ENCODE measurements at places on chromosomes 16 and 17.

DNA sequence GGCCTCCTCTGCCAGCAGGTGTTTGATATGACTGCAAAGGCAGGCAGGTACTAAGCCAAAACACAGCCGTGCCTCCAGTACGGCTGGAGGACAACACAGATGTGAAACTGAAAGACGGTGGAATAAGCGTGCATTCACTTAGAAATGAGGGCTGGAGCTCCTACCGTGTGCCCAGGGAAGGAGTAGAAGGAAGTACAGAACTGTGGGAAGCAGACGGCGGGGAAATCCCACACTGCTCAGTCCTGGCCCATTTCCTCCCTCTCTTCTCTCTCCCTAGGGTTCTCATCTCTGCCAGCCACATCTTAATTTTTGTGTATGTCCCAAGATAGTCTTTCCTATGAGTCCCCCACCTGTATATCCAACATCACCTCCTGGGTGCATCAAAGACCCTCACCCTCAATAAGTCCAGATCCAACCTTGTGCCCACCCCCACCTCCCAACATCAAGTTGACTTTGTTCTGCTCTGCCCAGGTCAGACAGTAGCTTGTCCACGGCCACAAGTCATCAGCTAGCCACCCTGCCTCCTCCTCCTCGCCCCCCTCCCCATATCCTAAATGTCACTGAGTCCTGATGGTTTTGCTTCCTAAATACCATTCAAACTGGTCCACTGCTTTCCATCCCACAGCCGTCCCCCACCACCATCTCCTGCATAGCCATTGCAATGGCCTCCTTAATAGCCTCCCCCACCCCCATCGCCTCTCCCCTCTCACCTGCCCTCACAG is 77.1 kb upstream of the RPL38 start:
- DNase-seq = no peak

DNA sequence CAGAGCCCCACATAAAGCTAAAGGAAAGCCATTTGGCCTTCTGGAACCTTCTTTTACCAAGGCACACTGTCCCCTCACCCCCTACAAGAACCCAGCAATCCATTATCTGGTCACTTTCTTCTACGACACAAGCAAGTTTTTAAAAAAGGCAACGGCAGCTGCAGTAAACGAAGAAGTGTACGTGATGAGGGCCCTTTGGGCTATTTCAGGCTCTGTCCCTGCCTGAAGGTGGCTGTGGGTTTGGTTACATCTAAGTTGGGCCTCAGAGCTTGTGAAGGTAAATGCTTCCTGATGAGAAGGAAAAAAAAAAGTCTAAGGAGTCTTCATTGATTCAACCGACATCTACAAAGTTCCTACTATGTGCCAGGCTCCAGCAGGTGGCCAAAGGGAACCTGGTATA is 35.4 kb downstream of the XYLT1 start:
- DNase-seq = no peak

- DNase-seq = no peak
These were observed 2.0 kb downstream of the POLR2C start for GRCh38 chr16:57464523-57464922.

- no peak for DNase-seq
These were observed 4.7 kb downstream of the LRRC59 start for GRCh38 chr17:50392621-50393020.

GRCh38 chr16:80973991-80974390 is 32.7 kb downstream of the CMC2 start:
- no peak for DNase-seq

DNA sequence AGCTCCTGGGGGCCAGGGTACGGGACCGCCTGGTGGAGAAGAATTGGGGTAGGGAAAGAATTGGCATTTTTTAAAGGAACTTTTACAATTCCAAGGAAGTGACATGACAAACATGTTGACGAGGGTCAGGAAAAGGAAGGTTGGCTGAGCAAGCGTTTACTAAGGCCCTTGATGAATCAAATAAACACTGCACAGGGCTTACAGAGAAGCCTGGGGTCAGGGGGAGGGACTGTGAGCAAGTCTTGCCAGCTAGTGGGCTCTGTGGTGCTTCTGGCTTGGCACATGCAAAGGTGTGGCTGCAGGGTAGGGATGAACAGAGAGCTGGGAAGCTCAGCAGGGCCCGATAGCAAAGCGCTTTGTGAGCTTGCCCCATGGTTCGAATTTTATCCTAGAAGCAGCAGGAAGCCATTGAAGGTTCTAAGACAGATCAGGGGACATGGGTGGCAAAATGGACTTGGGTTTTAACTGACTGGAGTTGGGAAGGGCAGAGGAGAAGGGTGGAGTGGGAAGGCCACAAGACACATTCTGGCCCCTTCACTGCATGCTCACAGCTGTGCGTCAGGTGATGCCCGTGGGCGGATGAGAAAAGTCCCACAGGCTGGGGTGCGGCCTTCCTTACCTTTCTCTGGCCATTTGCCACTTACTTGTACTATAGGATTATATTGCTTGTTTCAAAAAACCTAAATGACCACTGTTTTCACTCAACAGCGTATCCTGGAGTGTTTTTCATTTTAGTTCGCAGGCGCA is 117.8 kb downstream of the SOCS1 start:
- DNase-seq = no peak

- no peak for DNase-seq
These were observed 36.8 kb upstream of the LYRM9 start for GRCh38 chr17:27930000-27930399.

GRCh38 chr17:77482375-77483127 is 341.8 kb downstream of the SEC14L1 start:
- DNase-seq = no peak

GRCh38 chr17:80423536-80424225 is 8.7 kb downstream of the ENDOV start:
- no peak for DNase-seq

DNA sequence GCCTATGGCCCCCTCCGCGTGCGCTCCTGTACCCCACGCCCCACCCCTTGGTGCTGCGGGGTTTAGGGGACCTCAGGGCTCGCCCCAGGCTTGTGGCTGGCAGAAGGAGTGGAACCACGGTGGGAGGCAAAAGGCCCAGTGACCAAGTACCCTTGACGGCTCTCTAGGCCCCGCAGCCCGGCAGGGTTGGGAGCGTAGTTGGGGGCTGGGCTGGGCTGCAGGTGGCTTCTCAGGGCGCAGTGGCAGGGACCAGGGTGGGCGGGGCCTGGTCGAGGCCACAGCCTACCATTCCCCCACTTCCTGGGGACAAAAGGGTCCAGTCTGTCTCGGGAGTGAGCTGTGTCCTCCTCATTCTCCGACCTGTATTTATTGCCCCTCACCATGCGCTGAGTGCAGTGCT is 124.9 kb downstream of the RBFOX3 start:
- DNase-seq = no peak

GRCh38 chr16:19840524-19841110 is 44.0 kb downstream of the GPRC5B start:
- no peak for DNase-seq

DNA sequence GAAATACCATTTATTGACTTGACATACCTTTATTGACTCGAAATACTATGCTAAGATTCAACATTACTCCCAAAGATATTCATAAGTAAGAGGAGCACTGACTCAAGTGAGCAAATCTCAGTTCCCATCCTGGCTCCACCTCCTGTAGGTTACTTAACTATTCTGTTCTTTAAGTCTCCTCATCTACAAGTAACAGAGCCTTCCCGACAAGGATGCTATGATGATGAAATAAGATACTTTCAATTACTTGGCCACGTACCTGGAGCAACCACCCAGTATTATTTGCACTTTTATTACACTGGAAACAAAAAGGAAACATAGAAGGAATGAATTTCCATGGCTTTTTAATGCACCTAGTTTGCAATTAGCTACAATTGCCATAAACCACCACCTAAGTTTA is 16.3 kb downstream of the KANSL1 start:
- DNase-seq = no peak

DNA sequence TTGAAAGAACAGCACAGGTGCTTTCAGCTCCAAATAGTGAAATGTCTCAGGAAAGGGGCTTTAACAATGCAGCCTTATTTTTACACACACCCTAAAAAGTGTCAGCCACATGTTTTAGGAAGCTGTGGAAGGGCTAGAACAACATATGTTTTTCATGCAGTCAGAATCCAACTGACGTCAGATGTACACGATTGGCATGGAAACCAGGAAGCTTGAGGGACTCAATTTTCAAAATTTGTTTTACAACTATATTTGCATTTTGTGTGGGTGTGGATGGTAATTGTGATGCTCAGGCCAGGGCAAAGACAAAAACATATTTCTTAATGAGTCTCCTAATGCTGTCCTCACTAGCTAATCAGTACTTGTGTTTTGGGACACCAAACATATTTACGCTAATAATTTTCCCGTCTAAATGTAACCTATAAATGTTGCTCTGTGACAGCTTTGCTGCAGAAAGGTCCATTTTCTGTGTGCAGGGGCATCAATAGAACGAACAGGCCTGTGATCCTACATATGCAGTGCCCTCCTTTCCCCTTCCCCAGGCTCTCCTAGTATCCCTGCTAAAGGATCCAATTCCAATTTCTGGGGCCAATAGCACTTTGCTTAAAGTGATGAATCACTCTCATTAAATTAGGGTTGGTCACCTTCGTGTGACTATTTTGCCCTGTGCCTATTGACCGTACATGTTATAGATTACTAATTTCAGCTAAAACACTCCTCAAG is 434.0 kb upstream of the CDH5 start:
- no peak for DNase-seq

DNA sequence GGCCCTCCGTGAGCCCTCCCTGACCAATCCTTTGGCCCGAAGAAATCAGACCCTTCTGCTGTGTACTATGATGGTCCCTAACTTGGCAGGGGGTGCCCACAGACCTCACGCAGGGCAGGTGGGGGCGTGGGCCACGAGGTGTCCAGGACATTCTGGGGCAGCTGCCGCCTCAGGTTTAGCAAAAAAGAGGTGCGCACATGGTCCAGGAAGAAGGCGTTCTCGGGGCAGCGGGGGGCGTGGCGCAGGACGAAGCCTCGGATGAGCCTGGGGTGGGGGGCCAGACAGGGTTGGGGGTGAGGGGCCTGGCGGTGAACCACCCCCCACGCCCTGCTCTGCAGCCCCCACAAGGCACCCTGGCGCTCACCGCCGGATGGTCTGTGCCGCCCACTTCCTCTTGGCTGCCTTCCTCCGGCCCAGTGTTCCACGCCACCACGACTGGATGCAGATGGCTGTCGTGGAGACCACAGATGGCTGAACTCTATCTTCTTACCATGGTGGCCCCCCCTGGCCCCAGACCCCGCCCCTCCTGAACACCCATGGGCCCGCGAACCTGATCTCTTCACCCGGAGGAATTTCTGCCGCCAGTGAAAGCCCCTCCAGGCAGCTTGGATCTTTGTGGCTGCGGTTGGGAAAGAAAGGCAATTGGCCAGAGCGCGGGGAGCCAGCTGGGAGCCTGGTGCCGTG is 14.2 kb upstream of the CRK start:
- DNase-seq = no peak

- no peak for DNase-seq
These were observed 34.8 kb downstream of the MPRIP start for GRCh38 chr17:17077101-17077500.

DNA sequence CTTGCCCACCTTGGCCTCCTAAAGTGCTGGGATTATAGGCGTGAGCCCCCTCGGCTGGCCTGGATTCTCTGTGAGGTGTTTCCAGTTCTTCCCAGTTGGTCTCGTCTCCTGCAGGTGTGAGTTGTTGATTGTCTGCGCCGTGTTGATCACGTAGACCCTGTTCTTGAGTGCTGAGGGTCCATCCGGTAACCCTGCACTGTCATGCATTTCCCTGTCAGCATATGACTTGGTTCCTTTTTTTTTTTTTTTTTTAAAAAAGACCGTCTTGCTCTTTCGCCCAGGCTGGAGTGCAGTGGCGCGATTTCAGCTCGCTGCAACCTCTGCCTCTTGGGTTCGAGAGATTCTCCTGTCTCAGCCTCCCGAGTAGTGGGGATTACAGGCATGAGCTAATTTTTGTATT is 17.3 kb downstream of the MGRN1 start:
- no peak for DNase-seq

GRCh38 chr16:88045820-88046303 is 94.6 kb downstream of the BANP start:
- no peak for DNase-seq

DNA sequence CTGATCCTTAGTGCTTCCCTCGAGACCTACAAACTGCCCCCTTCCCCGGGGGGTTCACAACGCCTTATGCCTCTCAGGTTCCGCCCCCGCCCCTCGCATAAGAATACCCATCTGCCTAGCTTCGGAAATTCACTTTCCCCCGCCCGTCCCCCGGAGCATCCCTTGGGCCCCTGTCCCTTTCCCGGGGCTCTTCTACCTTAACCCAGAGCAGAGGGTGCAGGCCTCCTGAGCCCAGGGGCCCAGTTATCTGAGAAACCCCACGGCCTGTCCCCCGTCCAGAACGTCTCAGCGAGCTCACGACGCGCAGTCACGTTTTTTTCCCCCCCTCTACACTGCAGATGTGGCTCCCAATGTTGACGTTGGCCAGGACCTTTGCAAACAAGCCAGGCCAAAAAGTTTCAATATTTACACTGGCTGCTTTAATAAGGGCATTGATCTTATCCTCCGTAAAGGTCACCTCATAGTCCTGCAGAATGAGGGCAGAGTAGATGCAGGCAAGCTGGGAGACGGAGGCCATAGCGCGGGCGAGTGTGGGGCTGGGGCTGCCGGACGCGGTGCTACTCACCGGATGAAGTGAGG is 1.4 kb upstream of the NBR1 start:
- no peak for DNase-seq

GRCh38 chr17:29593591-29594518 is 923 bp downstream of the ANKRD13B start:
- DNase-seq = no peak

DNA sequence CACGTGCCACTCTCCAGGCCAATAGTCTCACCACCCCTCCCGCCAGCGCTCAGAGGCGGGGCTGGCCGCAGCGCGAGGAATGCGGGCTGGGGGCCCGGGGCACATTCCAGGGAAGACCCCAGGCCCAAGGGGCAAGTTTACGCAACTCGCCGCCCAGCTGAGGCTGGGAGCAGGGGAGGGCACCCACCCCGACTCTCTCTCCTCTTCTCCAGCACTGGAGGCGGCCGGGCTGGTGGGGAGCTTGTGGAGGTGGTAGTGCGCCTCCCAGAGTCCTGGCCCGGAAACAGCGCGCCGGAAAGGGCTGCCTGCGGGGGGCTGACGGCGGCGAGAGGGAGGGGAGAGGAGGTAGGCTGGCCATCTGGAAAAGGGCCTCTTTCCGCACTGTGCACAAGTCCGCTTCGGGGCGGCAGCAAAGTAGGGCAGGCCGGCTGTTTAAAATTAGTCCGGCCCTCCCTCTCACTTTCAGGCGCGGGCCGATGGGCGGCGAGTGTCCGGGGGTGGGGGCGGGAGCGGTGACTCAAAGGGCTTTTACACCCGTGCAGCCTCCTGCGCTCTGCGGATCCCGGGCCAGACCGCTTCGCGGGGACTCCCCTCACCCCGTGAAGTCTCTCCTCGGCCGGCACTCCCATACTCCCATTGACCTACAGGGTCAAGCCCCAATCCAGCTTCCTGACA is 1.1 kb downstream of the FHOD1 start:
- DNase-seq = peak; percentile 40

- DNase-seq = no peak
These were observed 22.8 kb downstream of the TEX2 start for GRCh38 chr17:64240261-64240740.
